ENCODE measurements at places on chromosomes 16 and 17. TPM values are rescaled to one million over a fixed set of nuclear protein-coding genes. Genes with fewer than 3 reads are reported as not detected.

GRCh38 chr16:84084570-84085270 lies 32.0 kb downstream of the MBTPS1 start:
- no peak overlapping the region for H3K27ac ChIP-seq
- peak; percentile 48 for ATAC-seq
- H3K36me3 ChIP-seq: peaks cover 98% of the 10 kb centered on the region
- H3K4me3 ChIP-seq: no peak overlapping the region
- no peaks in the 10 kb centered on the region for H3K4me1 ChIP-seq
- H3K27me3 ChIP-seq: no peaks in the 10 kb centered on the region

DNA sequence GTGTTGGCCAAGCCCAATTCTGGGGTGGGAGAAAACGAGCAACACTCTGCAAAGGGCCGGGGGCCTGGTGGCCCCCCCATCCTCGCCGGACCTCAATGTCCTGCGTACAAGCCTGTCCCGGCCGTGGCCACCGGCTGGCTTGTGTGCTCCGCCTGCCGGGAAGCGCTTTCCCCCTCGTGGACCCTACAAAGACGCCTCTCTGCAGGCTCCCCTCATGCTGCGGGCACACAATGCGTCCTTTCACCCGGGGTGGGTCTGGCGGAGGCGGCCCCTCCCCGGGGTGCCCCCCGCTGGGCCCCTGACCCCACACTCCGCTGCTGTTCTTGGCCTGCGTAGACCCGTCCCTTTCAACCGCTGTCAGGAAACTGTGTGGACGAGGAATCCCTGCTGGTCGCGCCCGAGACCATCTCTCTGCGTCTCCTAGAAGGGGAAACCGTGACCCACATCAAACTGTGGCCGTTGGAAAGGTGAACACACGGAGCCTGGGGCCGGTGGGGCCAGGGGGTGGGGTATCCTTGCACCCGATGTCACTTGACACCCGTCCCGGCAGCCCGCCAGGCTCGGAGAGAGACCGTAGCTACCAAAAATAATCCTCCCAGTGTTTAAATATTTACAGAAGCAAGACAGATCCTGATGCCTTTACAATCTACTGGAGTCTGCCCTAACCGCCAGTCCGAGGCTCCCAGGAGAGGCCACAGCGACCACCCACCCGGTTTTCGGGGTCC lies 43.6 kb downstream of the TBC1D16 start:
- no peaks in the 10 kb centered on the region for H3K27me3 ChIP-seq
- ATAC-seq: peak; percentile 27
- H3K36me3 ChIP-seq: no peaks in the 10 kb centered on the region
- H3K4me1 ChIP-seq: peaks cover 21% of the 10 kb centered on the region

- no peak overlapping the region for H3K27ac ChIP-seq
- H3K4me3 ChIP-seq: no peak overlapping the region
- no peak for ATAC-seq
These were observed 83.9 kb downstream of the HIC1 start for GRCh38 chr17:2138761-2139160.

GRCh38 chr17:9383826-9384225 lies 191.8 kb downstream of the STX8 start:
- no peaks in the 10 kb centered on the region for H3K27me3 ChIP-seq
- H3K27ac ChIP-seq: no peak overlapping the region
- ATAC-seq: no peak
- no peaks in the 10 kb centered on the region for H3K4me1 ChIP-seq

- H3K27me3 ChIP-seq: no peaks in the 10 kb centered on the region
- no peak overlapping the region for H3K27ac ChIP-seq
- no peaks in the 10 kb centered on the region for H3K4me1 ChIP-seq
- ATAC-seq: no peak
- H3K36me3 ChIP-seq: no peaks in the 10 kb centered on the region
These were observed 3.7 kb upstream of the BANP start for GRCh38 chr16:87947356-87948118.

GRCh38 chr17:71656964-71657858 lies 463.6 kb upstream of the SOX9 start:
- H3K27me3 ChIP-seq: no peaks in the 10 kb centered on the region
- H3K4me3 ChIP-seq: no peak overlapping the region
- H3K4me1 ChIP-seq: no peaks in the 10 kb centered on the region
- no peak overlapping the region for H3K27ac ChIP-seq

DNA sequence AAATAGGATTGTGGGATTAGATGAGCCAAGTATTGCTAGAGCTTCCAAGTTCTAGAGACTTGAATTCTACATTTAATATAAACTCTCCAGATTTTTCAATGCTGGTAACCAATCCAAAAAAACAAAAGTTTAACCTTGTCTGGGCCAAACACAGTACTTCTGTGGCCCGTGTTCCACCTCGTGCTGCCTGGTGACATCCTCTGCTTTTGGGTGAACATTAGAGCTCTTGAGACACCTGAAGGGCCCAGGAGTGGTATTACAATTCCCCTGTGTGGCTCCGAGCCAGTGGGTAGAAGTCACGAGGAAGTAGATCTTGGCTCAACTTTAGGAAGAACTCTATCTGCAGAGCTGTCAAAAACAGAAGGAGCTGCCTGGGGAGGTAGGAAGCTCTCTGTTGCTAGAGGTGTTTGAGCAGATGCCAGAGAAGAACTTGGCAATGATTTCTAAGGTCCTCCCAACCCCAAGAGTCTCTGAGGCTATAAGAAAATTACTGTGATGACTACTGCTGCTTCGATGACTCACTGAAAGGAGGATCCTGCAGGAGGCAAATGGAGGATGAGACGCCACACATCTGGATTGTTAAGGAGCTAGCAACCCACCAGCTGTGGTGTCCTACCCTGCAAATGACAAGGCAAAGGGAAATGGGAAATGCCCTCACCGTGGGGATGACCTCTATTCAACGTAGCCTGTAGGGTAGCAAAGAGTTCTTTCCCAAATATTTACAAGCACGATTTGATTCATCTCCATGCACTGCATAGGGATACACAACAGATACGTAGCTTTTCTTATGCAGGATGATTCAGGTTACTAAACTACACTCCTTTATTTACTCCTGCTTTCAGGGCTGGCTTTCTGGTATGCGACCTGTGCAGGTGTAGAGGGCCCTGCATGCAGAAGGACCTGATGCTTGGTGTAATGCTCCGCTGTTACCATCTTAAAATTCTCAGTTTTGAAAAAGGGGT lies 45.8 kb upstream of the GAS7 start:
- H3K27ac ChIP-seq: no peak overlapping the region
- no peaks in the 10 kb centered on the region for H3K36me3 ChIP-seq
- H3K4me3 ChIP-seq: no peak overlapping the region
- H3K4me1 ChIP-seq: peaks cover 11% of the 10 kb centered on the region
- peak; percentile 74 for ATAC-seq

DNA sequence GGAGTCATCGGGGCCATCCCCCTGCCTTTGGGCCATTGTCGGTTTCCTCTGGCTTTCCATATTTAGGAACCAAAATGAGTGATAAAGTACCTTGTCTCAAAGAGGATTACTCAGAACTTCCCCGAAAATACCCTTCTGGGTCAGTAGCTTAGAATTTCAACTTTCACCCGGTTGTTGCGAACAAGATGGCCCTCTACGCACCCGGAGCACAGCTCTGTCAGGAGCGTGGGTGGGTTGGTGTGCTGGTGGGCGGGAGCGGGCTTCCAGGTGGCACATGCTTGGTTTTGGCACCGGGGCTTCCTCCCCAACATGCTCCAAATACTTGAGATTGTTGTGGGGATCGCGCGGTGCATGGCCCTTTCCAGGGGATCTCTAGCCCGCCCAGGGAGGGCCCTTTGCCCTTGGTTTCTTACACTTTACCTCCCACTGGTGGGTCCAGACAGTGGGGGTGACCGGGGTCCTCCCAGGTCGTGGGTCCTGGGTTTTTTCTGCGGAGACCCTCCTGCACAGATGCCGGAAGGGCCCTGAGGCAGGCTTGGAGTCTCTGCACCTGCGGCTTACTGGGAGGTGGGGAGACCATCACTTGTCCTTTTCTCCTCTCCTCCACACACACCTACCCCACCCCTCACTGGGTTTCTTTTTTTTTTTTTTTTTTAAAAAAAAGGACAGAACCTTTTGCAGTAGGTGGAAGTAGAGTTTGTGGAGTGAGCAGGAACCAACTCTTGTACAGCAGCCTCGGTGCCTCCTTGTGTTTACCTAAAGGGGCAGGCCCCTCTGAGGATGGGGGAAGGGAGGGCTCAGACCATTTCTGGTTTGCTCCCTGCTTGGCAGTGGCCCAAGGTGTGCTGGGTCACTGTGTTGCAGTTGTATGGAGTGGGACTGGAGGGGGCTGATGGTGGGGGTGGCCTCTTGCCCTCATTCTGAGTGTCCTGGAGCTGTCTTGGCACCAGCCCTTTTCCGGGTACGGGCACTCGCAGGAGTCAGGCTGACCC lies 142.1 kb downstream of the SEC14L1 start:
- H3K4me3 ChIP-seq: no peak overlapping the region
- H3K27me3 ChIP-seq: peaks cover 14% of the 10 kb centered on the region
- H3K36me3 ChIP-seq: no peaks in the 10 kb centered on the region
- H3K27ac ChIP-seq: no peak overlapping the region
- H3K4me1 ChIP-seq: peaks cover 34% of the 10 kb centered on the region

DNA sequence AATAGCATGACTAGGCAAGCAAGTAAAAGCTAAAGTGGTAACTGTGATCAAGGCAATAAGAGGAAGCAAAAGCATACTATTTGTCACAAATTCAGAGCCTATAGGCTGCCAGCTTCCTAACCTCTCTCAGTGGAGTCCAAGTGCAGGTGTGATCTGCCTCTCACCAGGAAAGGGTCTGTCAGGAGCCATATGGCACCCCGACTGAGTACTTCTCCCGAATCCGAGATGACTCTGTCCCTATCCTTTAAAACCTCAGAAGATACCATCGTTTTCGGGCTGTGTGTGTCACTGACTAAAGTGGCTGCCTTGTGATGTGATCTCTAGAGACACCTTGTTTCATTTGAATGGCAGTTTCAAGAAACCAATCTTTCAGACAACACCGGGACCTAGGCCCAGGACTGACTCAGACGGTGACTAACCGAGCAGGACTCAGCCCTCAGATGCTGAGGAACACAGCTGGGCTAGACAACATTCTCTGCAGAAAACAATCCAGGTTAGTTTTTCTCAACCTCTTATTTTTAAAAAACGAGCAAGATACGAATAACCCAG lies 63.6 kb downstream of the SMG6 start:
- peak overlapping the region; percentile 79 for H3K27ac ChIP-seq
- ATAC-seq: peak; percentile 49
- peaks cover 71% of the 10 kb centered on the region for H3K4me1 ChIP-seq
- no peaks in the 10 kb centered on the region for H3K27me3 ChIP-seq

DNA sequence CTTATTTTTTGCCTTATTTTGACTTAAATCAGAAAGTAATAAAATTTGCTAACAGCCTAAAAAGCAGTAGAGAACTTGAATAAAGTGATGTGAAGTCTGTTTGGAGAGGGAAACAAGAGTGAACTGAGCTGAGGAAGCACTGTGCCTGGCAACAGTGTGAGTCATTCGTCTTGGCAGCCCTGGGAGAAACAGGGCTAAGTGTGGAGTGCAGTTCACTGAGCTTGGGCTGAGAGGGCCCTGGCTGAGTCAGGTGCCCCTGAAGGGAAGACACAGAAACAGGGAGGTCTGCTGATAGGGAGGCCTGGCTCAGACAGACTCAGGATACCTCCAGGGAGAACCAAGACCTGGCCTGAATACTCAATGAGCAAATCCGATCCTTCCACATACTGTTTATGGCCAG lies 132.1 kb downstream of the HS3ST4 start:
- H3K4me1 ChIP-seq: no peaks in the 10 kb centered on the region
- H3K4me3 ChIP-seq: no peak overlapping the region
- peaks cover 5% of the 10 kb centered on the region for H3K27me3 ChIP-seq
- H3K27ac ChIP-seq: no peak overlapping the region
- no peak for ATAC-seq
- H3K36me3 ChIP-seq: no peaks in the 10 kb centered on the region

DNA sequence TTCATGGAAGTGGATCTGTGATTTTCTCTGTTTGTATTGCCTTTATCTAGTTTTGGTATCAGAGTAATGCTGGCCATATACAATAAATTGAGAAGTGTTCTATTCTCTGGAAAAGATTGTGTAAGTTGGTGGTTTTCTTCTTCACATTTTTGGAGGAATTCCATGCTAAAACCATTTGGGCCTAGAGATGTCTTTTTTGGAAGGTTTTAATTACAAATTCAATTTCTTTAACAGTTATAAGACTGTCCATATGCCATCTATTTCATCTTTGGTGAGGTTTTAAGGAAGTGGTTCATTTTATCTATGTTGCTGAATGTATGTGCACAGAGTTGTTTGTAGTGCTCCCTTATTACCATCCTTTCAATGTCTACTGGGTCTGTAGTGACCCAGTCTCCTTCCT lies 46.0 kb downstream of the CACNG1 start:
- no peaks in the 10 kb centered on the region for H3K27me3 ChIP-seq
- no peaks in the 10 kb centered on the region for H3K36me3 ChIP-seq
- H3K4me3 ChIP-seq: no peak overlapping the region

- no peaks in the 10 kb centered on the region for H3K27me3 ChIP-seq
- H3K36me3 ChIP-seq: no peaks in the 10 kb centered on the region
- H3K4me1 ChIP-seq: no peaks in the 10 kb centered on the region
- H3K27ac ChIP-seq: peak overlapping the region; percentile 11
- no peak for ATAC-seq
- H3K4me3 ChIP-seq: no peak overlapping the region
These were observed 110.9 kb upstream of the TOB1 start for GRCh38 chr17:50976951-50977472.

DNA sequence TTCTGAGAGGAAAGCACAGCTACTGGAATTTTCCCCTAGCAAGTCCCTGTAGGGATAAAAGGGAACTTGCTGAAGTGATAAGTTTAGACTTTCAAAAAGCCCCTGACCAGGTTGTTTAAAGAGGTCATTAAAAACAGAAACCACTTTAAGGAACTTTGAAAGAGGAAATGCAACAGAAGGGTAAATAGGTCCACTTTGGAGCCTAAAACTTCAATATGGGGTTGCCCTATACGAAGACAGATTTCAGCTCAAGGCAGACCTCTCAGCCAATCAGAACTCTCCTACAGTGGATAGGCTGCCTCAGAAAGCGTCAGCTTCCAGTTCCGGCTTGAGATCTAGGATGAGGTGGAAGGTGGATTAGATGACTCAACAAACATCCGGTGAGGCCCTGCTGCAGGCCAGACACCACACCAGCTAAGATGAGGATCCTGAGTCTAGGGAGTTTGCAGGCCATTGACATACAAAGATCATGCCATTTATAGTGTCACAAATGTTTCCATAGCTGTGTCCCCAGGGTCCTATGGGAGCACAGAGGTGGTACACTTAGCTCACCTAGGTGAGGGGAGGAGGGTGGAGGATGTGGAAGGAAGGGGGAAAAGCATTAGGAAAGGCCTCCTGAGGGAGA lies 7.9 kb upstream of the MFSD6L start:
- ATAC-seq: no peak
- H3K27me3 ChIP-seq: peaks cover 21% of the 10 kb centered on the region
- no peak overlapping the region for H3K27ac ChIP-seq
- no peaks in the 10 kb centered on the region for H3K4me1 ChIP-seq
- H3K4me3 ChIP-seq: no peak overlapping the region

- ATAC-seq: peak; percentile 54
- no peaks in the 10 kb centered on the region for H3K27me3 ChIP-seq
- H3K4me1 ChIP-seq: peaks cover 17% of the 10 kb centered on the region
- peak overlapping the region; percentile 68 for H3K4me3 ChIP-seq
These were observed 367 bp downstream of the MGRN1 start for GRCh38 chr16:4624827-4625559.

Gene MYO19
- total RNA-seq: 63.5 TPM

Gene CRISPLD2
- 176 TPM for total RNA-seq

Gene MPP3
- total RNA-seq: 6.4 TPM

Gene EXOC7
- total RNA-seq: 92.6 TPM

All from gastroesophageal sphincter (tissue), 4 donors.